Amniotic stem cell (primary cell): ENCODE measurements at places on chromosomes 5 and 9.
A peak's percentile ranks its signal among the peaks of the same experiment; 100 is the strongest.

DNA sequence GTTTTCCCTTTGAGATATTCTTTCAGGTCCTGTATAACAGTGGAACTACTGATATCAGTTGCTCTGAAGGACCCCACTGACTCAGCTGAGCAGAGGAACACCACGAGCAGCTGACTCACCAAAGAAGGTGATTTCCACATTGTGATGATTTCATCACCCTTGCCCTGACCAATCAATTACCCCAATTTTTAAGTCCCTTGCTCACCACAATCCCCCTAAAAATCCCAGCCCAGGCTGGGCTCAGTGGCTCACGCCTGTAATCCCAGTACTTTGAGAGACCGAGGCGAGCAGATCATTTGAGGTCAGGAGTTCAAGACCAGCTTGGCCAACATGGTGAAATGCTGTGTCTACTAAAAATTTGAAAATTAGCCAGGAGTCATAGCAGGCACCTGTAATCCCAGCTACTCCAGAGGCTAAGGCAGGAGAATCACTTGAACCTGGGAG is 125.3 kb upstream of the ABCA1 start:
- DNase-seq = peak; percentile 30

DNA sequence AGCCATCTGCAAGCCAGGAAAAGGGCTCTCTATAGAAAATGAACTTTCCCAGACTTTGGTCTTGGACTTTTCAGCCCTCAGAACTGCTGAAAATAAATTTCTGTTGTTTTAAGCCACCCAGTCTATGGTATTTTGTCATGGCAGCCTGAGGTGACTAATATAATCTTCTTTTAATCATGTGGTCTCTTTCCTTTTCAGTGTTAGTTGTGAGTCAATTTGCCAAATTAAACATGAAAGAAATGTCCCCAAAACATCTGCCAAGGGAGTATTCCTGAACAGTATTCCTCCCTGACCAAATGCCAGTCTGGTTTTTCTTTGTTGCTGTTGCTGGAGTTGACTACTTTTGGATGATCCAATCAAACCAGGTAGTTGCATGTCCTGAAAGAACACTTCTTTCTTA is 4.7 kb upstream of the YTHDC2 start:
- no peak for DNase-seq

DNA sequence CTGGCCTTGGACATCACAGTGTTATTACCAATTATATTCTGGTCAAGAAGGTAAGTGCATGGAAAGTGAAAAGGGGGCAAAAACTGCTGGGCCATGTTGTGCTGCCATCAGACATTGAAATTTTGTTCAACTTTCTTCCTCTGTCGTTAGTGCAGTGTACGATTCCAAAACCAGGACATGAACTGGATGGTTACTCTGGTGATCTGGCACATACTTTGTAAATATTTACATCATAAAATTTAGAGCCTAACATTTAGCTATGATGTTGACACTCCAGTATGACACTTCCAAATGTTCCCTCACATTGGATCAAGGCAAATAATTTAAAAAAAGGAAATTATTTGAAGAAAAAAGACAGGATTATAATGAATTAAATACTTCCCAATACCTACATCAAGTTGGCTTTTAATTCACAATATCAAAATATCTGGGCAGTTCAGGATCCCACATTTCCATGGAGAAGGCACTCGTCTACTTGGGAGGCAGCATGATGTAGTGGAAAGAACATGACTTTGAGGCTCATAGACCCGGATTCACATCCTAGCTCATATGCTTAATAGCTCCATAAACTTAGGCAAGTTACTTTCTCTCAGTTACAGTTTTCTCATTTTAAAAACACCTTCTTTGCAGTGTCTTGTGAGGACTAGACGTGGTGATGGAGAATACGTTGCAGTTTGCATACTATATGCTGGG is 342.5 kb upstream of the MPDZ start:
- no peak for DNase-seq

DNA sequence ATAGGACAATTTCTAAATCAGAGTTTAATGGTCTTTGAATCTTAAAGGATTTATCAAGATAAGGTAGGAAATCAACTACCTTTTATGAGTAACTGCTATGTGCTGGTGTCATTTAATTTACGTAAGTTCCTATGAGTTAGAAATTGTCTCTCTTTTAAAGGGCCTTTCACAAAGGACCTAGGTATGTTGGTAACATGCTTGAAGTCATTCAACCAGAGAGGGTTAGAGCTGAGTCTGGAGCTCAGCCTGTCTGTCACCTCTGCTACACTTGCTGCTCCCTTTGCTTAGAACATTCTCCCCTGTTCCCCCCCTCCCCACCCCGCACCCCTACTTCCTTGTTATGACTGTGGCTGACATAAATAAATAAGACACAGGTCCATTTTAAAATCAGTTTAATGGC is 190.3 kb upstream of the SEMA6A start:
- no peak for DNase-seq

GRCh38 chr9:130185490-130186031 is 13.4 kb downstream of the NCS1 start:
- no peak for DNase-seq

GRCh38 chr5:54390539-54391031 is 64.9 kb upstream of the HSPB3 start:
- DNase-seq = no peak

DNA sequence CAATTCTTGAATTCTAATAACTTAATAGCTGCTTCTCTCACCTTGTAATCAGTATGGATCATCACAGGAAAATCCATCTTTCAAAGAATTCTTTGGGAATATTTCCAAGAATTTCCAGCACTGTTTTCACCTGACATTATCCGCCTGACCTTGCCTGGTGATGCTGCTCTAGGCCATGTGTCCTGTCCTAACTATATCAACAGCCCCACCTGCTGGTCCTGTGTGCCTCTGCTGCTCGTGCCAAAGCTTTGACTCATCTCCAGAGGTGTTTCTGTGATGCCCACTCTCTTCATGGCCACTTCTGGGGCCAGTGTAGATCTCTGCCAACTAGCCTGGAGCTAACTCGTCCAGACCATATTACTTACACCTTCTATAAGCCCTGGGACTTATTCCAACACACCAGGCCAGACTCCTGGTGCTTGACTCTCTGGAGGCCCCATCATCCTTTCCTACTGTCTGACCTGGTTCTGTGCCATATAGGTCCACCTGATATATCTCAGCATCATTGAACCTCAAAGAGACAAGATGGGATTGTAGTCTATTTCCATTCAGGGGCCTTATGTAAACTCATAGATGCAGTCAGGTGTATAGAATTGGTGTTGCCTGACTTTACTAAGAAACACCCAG is 67.5 kb upstream of the CKMT2 start:
- DNase-seq = peak; percentile 39

DNA sequence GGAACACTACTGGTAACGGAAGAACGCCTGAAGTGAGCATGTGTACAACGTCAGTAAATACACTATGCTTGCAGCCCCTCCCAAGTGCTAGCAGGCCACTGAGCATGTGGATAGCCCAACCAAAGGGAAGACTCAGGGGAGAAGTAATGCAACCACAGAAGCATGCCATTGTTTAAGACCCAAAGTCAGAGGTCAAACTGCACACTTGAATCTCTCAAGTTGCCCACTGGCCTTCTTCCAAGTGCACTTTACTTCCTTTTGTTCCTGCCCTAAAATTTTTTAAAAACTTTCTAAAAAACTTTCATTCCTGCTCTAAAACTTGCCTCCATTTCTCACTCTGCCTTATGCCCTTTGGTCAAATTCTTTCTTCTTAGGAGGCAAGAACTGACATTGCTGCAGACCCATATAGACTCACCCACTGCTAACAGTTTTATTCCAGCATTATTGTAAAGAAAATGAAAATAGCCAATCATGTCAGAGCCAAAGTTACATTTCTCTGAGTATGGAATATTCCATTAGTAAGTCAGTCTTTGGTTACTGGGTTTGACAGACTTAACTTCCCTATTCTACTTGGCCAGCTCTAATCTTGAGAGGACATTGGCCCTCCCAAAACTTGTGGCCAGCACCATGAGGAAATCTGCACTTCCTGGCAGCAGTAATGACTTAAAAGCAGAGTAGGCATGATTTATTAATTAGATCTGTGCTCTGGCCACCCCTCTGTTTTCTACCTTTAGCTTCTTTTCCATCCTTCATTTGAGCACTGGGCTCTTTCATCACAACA is 76.9 kb downstream of the TSSK1B start:
- DNase-seq = no peak

GRCh38 chr5:96807075-96807654 is 580 bp downstream of the ERAP1 start:
- DNase-seq = peak; percentile 24

- no peak for DNase-seq
Observed at GRCh38 chr9:135775911-135776310, 73.9 kb downstream of the KCNT1 start.

GRCh38 chr9:127887792-127888191 is 10.3 kb upstream of the AK1 start:
- no peak for DNase-seq

DNA sequence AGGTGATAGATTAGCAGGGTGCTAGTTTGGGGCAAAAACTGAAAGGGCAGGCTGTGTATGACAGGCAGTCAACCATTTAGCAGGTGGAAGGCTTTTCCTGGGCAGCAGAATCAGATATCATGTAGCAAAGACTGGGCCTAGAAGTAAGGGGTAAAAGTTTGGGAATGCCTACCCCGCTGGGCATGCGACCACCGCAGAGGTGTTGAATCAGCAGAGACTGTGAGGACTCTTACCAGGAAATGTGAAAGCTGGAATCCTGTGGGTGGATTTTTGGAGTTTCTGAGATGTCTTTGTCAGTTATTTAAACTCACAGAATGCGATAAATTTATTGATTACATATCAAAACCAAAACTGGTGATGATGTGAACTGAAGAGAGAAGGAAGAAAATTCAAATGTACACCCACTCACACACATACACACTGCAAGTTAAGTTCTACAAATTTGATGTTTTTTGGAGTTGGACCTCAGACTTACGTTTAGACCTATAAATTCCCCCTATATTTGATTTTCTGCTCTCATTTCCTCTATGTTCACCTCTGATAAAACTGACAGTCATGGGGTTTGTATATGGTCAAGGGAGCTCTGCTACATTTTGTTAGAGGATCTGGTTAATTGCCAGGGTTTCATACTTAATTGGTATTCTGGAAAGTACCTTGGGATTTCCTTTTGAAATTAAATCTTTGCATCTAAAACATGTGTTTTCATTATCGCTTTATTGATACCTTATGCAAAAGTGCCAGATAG is 333.6 kb downstream of the CSNK1G3 start:
- DNase-seq = no peak

- DNase-seq = no peak
Observed at GRCh38 chr9:109307380-109308240, 13.2 kb downstream of the EPB41L4B start.

DNA sequence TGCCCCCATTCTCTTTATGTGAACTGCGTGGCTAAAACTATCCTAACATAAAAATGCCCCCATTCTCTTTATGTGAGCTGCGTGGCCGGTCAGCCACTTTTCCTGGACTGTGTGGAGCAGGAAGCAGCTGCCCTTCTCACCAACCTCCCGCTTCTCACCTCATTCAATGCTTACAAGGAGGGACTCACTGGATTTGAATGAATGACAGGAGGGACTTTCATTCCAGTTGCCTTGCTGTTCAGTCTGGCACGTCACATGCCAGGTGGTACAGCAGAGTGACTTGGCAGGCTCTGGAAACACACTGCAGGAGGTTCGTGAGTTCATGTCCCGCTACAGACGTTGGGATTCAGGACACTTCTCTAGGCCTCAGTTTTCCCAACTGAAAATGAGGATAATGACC is 60.2 kb upstream of the NFIL3 start:
- no peak for DNase-seq

GRCh38 chr5:142547445-142548380 is 138.2 kb downstream of the FGF1 start:
- no peak for DNase-seq

DNA sequence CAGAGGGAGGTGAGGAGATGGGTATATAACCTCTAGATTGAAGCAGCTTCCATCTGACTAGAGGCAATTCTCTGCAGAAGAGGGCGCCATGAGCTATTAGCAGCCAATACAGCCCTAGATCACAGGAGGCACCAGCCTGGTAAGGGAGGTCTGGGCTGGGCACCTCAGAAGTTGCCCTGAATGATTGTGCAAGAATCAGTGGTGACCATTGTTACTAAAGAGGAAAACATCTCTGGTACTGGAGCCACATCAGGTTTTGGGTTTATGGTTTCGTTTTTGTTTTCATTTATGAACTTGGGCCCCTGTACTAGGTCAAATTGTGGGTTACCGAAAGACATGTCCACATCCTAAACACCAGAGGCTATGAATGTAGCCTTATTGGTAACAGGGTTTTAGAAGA is 342.0 kb downstream of the MLLT3 start:
- no peak for DNase-seq

DNA sequence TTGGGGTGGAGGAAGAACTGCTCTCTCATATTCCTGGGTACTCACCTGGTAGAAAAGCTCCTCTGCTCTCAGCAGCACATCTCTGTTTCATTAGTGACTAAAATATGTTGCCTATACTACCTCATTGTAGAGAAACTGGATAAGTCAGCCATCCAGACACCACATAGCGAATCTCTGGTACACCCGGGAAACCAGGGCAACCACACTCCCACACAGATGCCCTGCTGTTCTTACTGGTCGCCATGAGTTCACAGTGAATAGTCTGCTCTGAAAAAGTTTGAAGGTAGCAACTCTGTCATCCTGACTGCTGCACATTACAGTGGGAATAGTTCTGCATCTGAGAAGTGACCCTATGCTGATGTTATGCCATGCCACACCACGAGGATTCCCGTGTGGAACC is 135.0 kb downstream of the ENTREP1 start:
- DNase-seq = no peak

GRCh38 chr5:177023303-177023664 is 788 bp downstream of the ZNF346 start:
- no peak for DNase-seq

GRCh38 chr5:106399391-106399790 is 1271.3 kb downstream of the EFNA5 start:
- DNase-seq = peak; percentile 29

GRCh38 chr5:159605585-159605984 is 275.3 kb upstream of the IL12B start:
- DNase-seq = no peak

GRCh38 chr9:113978725-113979342 is 99.3 kb downstream of the AMBP start:
- no peak for DNase-seq

- DNase-seq = no peak
Observed at GRCh38 chr5:172466062-172466461, 11.7 kb upstream of the SH3PXD2B start.

DNA sequence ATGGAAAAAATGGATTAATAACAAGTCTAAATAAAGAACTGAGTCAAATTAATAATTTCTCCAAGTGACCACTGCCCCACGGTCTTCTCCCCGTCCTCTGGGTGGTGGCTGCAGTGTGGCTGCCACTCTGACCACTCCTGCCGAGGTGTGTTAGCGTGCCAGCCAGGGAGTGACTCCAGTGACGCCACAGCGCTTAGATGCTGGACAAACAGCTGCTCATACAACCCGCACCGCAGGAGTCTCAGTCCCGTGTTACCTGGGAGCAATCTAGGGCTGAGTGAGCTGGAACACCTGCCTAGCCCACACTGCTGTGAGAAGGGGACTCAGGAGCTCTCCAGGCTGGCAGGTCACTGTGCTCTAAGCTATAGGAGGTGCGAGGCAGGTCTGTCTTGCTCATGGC is 10.2 kb downstream of the MAPK9 start:
- no peak for DNase-seq

GRCh38 chr9:79004032-79004431 is 567.7 kb upstream of the TLE4 start:
- DNase-seq = no peak
